ENCODE measurements at places on chromosomes 4 and X.

GRCh38 chr4:13212936-13213335, 271.2 kb downstream of the RAB28 start:
- DNase-seq: no peak

GRCh38 chrX:25872786-25873185, 265.4 kb upstream of the MAGEB18 start:
- DNase-seq: no peak

GRCh38 chrX:103774070-103774642, 2.5 kb upstream of the PLP1 start:
- DNase-seq: no peak

GRCh38 chr4:184280591-184281071, 63.0 kb upstream of the ENPP6 start:
- no peak for DNase-seq

DNA sequence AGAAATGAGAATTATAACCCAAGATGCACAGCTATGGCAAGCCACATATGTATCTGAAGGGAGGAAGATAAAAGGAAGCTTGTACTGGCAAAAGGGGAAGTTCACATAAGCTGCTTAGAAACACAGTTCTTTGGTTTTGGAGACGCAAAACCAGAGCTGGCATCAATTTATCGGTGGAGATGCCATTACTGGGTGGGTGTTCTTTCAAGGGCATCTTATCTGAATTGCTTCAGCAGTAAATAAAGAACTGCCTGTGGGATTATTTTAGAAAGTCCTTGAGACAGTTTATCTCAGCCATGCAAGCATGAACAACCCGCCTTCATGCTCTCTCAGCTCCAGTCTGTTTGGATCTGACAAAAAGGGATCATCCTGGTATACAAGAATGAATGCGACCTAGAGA, 60.8 kb downstream of the DDX60 start:
- no peak for DNase-seq

GRCh38 chr4:7298619-7299009, 106.3 kb downstream of the SORCS2 start:
- DNase-seq: no peak

GRCh38 chrX:135421537-135421931, 210 bp upstream of the SMIM10L2A start:
- DNase-seq: peak; percentile 47

DNA sequence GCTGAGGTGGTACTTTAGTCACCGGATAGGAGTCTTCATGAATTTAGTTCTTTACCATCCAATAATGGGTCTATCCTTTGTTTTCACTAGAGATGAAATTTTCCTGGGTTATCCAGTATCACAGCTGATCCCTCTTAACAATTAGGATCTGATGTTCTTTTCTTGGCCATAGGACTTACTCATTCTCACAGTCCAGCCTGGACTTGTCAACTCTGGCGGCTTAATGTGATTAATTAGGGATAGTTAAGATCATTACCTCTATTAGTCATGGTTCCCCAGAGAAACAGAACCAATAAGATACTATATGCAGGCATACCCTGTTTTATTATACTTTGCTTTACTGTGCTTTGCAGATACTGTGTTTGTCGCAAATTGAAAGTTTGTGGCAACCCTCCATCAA, 272.7 kb upstream of the FAT4 start:
- DNase-seq: no peak

GRCh38 chrX:85243761-85244449, at the start of the genes SATL1 and ZNF711:
TSS of gene SATL1 (minus strand) at chrX:85243779. CDS start at chrX:85108968, 134,811 bp downstream.
TSS of gene ZNF711 (plus strand) at chrX:85243991. CDS start at chrX:85247573, 3,582 bp downstream.
- no peak for DNase-seq

DNA sequence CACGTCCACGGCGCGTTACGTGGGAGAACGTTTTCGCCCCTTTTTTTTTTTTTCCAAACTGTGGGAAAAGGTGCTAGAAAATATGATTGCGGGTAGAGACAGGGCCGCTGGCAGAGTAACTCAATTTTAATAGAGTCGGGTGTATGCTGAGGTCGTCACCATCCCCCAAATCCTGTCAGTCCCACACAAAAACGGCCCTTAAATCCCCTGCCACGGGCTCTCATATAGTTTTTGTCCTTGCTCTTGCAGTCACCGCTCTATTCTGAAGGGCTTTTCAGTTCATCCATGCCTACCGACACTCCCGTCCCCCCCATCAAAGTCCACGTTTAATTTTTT, 796 bp upstream of the MED14 start:
- DNase-seq: no peak

DNA sequence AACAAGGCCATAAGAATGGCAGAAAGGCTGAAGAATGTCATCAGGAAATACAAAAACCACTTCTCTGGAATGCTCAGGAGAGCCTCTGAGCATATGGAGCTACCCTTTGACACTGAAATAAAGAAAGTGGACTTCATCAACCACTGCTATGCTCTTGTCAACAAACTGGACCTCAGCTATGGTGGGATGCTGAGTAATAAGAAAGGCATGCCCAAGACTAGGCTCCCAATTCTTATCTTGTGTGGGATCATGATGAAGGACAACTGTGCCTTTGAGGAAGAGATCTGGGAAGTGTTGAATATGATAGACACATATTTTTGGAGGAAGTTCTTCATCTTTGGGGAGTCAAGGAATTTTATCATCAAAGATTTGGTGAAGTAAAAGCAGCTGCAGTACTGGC, 86.9 kb upstream of the MAGEB16 start:
- no peak for DNase-seq

DNA sequence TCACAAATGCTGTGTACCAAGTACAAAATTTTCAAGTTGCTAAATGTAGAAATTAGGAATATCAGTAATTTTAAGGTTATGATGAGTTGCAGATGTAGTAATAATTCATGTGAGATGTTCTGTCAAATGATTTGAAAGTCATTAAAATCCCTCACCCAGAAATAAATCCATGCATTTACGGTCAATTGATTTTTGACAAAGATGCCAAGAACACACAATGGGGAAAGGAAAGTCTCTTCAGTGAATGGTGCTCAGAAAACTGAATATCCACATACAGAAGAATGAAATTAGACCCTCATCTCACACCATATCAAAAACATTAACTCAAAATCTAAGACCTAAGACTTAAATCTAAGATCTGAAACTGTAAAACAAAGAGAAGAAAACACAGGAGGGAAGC, 12.9 kb upstream of the BMPR1B start:
- no peak for DNase-seq

GRCh38 chrX:119757979-119758730, at the start of gene SOWAHD:
TSS of gene SOWAHD (plus strand) at chrX:119758588. CDS start at chrX:119758668, 80 bp downstream.
- no peak for DNase-seq

DNA sequence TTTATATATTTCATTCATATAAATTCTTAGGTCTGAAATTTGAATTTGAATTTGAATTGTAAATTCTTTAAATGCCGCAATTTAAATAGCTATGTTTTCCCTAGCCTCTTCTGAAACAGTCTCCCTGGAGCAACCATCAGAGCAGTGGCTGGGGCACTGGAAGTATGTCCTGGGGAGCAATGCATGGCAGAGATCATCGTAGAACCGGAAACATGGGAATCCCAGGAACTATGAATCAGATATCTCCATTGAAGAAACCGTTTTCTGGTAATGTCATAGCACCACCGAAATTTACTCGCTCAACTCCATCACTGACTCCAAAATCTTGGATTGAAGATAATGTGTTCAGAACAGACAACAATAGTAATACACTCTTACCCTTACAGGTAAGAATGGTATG, 4.9 kb downstream of the CPEB2 start:
- no peak for DNase-seq

- DNase-seq: peak; percentile 9
Measured at GRCh38 chr4:80138551-80139538, 58.5 kb upstream of the PRDM8 start.

- no peak for DNase-seq
Measured at GRCh38 chr4:38166082-38166481, 205.9 kb downstream of the PTTG2 start.

DNA sequence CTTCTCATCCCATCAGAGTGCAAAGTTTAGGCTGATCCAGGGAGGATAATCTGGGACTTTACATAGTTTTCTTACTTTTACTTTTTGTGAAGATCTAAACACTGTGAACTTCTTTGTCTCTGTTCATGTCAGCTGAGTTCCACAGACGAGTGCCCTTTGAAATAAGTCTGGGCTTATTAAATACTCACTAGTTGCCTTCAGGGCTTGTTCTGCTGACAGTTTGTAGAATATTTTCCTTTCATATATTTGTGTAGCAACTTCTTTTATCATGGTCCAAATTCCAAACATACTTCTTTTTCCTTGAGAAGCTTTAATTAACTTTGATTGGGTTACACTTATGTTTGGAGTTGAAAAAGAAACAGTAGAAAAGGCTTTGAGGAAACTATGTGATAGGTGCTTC, 109.6 kb downstream of the SH2D1A start:
- DNase-seq: no peak
